Peyer's patch (tissue), 4 donors: ENCODE measurements at places on chromosomes 12 and 14. TPM values are rescaled to one million over a fixed set of nuclear protein-coding genes. Genes with fewer than 3 reads are reported as not detected.

The GPRC5D gene
- not detected for total RNA-seq

The ZNF268 gene
- total RNA-seq: 14.0 TPM

The TGM1 gene
- total RNA-seq: 6.0 TPM

The SYT1 gene
- 1.4 TPM for total RNA-seq

The GRIP1 gene
- 5.2 TPM for total RNA-seq

The KERA gene
- total RNA-seq: not detected

The CD4 gene
- total RNA-seq: 5.2 TPM

The NEMF gene
- total RNA-seq: 413 TPM
